ENCODE measurements at places on chromosomes 4 and X.

GRCh38 chrX:100829730-100830129 lies 9.5 kb downstream of the CSTF2 start:
- DNase-seq = no peak

- DNase-seq = no peak
These were observed 90.8 kb downstream of the AFF1 start for GRCh38 chr4:87025614-87026041.

DNA sequence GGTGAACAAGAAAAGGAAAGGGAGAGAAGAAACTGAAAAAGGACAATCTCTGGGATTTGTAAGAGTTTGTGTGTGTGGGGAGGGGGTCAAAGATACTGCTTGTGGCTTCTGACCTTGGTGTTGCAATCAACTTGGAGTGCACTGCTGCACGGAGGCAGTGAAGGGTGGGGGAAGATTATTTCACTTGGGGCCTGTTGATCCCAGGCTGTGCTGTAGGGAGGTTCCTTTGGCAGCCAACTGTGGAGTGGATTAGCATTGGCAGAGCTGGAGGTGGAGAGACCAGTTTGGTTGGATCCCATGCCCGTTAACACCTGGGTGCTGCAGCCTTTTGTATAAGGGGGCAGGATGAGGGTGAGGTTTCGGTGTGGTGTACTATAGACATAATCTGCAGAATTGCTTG lies 38.2 kb downstream of the AFF1 start:
- DNase-seq = no peak

DNA sequence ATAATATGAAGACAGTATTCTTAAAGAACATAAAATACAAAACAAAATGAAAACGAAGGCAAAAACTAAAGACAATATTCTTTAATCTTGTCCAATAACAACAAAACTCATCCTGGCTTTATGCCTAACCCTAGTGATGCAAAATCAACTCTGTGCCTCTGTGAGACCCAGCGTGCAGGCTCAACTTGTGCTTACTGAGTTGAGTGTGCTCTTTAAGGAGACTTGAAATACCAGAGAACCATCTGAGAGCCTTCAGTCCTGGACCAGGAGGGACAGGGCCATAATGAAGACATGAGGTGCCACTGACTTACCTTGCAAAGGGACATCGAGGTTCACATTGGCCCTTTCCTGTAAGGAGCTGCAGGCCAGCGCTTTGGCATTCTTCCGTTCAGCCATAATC lies 77.1 kb downstream of the NSUN7 start:
- no peak for DNase-seq

DNA sequence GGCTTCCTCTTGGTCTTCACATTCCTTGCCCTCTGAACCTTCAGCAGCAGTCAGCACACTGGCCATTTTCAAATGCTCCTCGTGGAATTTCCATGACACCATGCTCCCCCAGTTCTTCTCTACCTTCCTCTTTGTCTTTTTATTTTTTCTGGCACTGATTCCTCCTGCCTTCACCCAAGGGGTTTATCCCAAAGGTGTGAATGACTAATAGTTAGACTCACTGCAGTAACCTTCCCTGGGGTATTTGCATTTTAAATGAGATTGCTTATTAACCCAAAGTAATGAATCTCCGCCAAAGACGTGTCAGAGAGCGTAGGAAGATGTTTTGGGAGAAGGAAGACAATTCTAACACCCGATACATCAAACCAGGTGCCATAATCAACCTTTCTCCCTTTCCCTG lies 36.2 kb downstream of the CD40LG start:
- no peak for DNase-seq

DNA sequence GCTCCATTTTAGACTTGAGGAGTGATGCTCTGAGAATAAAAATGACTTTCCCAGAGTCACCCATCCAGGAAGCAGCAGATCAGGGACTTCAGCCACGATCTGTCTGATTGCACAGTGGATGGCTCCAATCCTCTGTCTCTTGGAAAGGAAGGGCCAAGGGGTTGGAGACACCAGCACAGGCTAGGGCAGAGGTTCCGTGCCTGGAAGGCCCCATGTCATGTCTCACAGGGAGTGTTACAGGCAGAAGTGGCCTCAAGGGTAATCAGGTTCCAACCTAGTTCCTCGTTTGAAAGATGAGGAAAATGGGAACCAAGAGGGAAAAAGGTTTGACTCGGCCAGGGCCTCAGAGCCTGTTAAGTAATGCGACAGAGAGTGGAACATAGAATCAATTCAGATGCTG lies 160.0 kb downstream of the EFNB1 start:
- DNase-seq = no peak

GRCh38 chr4:99637174-99637573 lies 20.5 kb downstream of the C4orf54 start:
- DNase-seq = no peak

GRCh38 chr4:14410516-14410915 lies 591.8 kb upstream of the CPEB2 start:
- DNase-seq = no peak

- no peak for DNase-seq
These were observed 395.1 kb upstream of the GNPDA2 start for GRCh38 chr4:45121426-45121975.

GRCh38 chrX:41703574-41704029 lies 14.8 kb downstream of the GPR34 start:
- no peak for DNase-seq

DNA sequence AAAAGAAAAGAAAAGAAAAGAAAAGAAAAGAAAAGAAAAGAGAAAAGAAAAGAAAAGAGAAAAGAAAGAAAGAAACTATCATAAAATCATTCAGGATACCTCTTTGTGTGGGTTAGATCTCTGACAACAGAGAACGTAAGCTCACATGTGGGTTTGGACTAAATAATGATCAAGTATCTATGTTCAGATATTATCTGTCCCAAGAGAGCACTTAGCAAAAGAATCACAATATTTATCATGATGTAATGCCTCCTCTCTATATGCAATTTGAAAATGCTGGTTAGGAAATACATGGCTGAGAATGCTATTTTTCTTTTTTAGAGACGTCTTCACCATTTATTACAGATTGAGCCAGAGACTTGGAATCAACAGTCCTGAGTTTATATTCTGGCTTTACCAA lies 191.3 kb downstream of the KCNIP4 start:
- DNase-seq = no peak

DNA sequence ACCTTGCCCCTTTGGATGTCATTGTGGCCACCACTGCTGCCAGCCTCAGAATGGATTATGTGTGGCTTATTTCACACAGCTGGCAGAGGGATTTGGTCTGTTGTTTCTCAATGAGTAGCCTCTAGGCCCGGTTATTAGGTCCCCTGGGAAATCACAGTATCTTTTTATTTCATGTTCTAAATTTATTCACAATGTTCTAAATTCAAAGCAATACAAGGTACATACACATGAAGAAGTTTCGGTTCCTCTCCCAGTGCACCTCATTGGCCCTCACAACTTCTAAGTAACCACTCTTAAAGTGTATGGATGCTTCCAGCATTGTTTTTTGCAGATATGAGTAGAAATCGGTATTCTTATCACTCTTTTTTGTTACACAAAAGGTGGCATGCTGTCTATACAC lies 262.7 kb downstream of the RCHY1 start:
- no peak for DNase-seq

DNA sequence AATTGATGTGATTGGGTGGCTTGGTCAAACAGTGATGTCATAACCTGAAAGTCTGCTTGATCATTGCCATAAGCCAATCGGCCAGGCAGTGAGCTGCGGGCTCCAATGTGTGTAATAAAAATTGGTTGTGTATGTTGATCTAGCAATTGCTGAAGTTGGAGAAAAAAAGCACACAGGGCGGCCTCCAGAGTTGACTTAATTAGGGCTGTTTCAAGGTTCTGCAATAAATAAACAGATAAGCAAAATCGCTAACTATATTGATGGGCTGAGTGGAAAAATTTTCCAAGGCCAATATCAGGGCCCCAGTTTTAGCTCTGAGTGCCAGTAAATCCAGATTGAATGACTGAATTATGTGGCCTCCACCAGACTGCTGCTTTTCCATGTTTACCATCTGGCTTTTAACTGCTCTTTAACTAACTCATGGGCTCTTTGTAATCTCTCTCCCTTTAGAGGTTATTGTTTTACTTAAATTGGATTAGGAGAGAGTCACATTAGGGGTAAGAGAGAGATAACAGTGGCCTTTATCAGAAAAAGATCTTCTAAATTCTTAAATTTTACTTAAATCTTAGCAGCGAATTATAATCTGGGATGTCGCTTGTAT lies 160.6 kb upstream of the WDFY3 start:
- DNase-seq = no peak

- DNase-seq = no peak
These were observed 25.5 kb downstream of the GPAT3 start for GRCh38 chr4:83561381-83561780.

GRCh38 chr4:102819588-102820365 lies 7.6 kb downstream of the UBE2D3 start:
- no peak for DNase-seq

- DNase-seq = no peak
These were observed 494.5 kb downstream of the BCOR start for GRCh38 chrX:39603230-39603629.

GRCh38 chr4:178185517-178185916 lies 743.3 kb upstream of the AGA start:
- no peak for DNase-seq

DNA sequence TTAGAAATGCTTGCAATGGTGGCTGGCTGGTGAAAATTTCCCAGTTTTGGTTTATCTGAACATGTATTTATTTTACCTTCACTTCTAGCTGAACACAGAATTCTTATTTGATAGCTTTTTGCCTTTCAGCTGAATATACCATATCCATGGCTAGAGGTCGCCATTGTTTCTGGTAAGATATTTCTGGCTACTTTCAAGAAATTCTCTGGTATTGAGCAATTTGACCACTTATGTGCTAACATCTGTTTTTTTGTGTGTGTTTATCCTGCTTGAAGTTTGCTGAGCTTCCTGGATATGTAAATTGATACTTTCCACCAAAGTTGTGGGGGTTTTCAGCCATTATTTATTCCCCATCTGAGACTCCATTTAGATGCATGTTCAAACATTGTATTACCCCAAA lies 75.4 kb downstream of the FBXW7 start:
- no peak for DNase-seq

DNA sequence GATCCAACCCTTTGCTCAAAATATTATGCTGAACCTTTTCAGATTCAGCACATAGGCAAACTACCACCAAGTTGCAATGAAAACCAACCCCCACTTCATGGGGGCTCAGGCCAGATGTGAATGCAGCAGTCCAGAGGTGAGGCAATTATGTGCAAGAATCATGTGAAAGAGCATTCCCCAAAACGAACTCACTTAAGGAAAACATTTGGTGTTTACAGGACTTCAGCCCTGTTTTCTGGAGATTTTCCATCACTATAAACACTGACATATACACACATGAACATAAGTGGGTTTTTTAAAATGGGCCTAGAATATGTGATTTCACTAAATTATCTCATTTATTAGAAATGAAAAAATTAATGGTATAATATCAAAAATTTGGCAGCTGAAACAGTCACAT lies 31.5 kb downstream of the BMP3 start:
- no peak for DNase-seq

DNA sequence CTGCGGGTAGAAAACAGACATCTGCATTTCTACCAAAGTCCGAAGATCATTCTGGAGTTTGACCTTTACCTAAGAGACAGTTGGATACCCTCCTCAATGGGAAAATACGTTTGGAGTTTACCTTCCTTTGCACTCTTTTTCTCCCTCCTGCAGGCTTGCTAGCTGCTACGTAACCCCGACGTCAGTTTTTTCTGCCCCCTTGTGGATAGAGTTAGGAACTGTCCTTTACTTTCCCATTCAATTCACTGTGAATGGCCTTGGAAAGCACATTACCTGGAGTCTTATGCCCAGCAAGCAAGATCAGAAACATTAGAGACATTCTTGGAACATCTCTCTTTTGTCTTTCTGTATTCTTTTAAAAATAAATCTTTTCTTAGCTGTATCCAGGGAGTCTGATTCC lies 250.7 kb downstream of the NAP1L3 start:
- DNase-seq = peak; percentile 32

DNA sequence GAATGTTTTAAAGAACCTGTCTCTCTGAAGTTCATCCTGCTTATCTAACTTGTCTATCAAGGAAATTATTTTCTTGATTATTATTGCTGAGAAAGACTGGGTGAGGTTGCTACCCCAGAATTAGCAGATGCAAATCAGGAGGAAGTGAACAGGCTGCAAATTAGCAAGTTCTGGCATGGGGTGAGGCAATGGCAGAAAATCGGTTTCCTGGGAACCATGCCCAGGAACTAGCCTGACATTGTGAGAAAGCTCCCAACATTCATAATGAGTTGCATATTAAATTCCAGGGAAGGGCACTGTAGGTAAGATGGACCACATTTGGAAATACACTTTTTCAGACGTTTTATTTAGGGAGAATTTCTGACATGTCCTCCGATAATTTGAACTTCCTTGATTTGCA lies 11.6 kb downstream of the ARSF start:
- DNase-seq = no peak

DNA sequence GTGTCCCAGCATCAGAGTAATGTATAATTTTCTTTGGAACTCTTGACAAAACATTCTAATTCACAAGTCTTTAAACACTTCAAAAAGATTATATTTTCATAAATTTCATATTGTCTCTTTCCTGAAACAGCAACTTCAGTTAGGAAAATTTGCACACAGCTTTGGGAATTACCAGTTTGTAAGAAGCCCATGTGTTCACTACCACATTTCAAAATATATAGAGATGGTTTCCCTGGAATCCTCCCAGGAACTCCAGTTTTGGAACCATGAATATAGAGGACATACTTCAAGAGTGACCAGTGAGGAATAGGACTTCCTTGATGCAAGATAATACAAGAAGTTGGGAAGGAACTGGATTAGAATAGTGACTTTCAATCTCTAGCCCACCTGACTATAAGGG lies 28.7 kb upstream of the HPGDS start:
- DNase-seq = no peak
